ENCODE measurements at places on chromosomes 2 and 18.

DNA sequence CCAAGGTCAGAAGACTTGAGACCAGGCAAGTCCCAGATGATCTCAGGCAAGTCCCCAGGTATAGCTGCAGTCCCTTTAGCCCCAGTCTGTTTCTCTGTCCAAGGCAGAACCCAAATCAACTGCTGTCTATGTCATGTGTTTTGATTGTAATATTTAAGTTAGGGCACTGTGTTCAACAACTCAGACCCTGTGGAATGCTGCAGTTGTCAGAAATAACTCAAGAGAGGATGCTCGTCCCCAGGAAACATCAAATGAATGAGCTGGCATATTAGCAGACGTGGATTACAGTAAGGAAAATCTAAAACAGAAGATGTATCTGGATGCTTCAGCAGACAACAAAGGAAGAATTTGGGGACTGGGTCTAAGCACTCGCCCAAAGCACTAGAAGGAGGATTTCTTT is 70.1 kb downstream of the BCL11A start:
- DNase-seq = peak; percentile 54

- DNase-seq = no peak
Observed at GRCh38 chr2:85990084-85990483, 101.3 kb upstream of the ST3GAL5 start.

- DNase-seq = no peak
Observed at GRCh38 chr2:75324861-75325284, 125.6 kb upstream of the TACR1 start.

DNA sequence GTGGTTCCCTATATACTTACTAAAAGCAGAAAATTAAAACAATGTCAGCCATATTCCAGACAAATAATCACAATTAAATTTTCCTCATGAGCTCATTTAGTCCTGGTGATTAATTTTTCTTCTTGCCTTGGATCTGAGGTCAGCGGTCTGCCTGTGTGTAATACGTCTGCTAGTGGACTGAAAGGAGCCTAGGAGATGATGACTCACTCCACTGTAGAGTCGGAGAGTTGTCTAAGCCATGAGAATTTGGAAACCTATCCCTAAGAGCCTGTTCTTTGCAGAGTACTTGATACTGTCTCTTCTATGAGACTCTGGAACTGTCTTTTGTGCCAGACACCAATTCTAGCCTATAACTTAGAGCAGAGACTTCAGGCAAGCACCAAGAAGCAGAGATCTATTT is 94.2 kb upstream of the RAB27B start:
- DNase-seq = peak; percentile 87

- no peak for DNase-seq
Observed at GRCh38 chr18:67308819-67309218, 207.7 kb downstream of the DSEL start.

Data from skeletal muscle cell (primary cell).